ENCODE measurements at places on chromosomes 7 and 10.

GRCh38 chr7:98553666-98554065 is 63.4 kb upstream of the NPTX2 start:
- DNase-seq = no peak

DNA sequence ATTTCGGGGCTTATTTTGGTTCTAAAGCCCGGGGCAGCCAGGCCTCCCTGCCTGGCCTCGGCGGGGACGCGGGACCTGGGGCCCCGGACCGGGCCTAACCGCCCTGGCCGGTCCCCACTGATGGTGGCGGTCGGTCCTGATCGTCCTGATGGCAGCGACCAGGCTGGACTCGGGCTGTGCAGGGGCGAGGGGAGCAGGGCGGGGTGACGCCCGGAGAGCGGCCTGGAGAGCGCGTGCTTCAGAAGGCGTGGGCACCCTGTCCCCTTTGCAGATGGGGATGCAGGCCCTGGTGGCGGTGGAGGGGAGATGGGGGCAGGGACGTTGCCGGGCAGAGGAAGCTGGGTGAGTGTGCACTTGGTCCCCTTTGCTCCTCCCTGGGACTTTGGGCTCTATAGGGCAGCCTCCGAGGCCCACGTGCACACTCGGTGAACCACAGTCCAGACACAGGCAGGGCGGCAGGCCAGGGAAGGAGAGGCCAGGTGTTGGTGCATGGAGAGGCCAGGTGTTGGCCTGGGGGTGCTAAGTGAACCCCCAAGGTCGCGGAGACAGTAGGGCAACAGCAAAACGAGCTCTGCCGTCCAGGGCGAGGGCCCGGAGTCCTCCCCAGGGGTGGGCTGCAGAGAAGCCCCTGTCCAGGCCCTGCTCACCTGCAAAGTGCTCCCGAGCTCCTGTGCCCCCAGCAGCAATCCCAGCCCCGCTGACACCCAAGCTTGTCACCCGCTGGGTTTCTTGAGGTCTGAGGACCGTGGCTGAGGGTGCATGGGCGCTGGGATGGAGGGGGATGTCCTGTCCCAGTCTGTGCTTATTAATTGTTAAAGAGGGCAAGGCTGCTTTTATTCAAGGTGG is 42.4 kb upstream of the FAM20C start:
- no peak for DNase-seq

DNA sequence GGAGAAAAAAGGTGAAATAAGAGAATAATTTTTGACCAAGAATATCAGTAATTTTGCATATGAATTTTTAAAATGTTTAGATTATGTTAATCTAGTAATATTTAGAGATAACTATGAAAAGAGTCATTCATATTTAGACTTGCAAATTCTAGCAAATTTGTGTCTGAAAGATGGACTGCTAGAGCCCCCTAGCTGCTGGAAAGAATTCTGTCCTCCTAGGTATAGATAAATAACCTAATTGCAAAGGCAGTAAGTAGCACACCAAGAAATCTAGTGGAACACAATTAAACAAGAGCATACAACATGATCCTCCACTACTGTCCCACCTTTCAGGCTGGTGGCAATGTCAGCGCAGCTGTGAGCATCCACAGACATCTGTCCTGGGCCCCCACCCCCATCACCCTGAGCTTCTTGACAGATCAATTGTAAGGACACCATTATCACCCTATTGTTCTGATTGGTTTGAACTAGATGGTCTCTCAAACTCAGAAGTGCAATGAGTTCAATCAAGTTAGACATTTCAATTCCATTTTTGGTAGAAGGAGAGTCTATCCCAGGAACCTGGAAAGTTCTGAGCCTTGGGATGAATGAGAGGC is 15.0 kb upstream of the GFRA1 start:
- DNase-seq = peak; percentile 71

DNA sequence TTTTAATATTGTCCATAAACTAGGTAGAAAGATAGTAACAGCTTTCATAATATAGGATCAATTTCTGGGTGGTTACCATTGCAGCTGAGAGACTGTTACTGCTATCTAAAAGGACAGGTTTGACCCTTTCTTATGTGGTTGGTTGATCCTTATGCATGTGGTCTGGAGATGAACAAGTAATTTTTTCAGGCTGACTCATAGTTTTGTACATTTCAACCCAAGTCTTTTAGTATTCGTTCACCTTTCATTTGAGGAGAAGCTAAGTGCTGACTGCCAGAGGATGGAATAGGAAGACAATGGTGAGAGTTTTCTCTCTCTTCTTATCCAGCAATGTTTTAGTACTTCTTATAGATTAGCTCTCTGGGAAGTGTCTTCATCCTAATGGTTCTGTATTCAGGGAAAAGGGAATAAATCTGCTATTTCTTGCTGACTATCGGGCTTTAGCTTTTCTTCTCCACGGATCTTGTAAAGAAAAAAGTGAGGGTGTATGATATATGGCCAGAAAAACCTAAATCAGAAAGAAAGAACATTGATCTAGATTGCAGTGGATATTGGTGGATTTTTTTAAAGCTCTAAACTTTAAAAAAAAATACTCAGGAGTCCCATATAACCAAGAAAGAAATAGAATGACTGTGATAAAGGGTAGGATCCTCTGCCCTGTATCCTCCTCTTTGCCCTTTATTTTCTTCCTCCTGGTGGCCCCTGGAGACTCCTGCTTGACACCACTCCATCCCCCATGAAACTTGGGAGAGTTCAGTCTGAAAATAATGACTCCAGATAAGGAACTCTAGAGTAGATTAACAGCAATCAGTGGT is 88.0 kb downstream of the CPED1 start:
- DNase-seq = peak; percentile 91

- DNase-seq = no peak
These were observed 139.1 kb upstream of the CTBP2 start for GRCh38 chr10:125299461-125299860.

- DNase-seq = peak; percentile 38
These were observed 303.4 kb downstream of the PCLO start for GRCh38 chr7:82859106-82859850.

DNA sequence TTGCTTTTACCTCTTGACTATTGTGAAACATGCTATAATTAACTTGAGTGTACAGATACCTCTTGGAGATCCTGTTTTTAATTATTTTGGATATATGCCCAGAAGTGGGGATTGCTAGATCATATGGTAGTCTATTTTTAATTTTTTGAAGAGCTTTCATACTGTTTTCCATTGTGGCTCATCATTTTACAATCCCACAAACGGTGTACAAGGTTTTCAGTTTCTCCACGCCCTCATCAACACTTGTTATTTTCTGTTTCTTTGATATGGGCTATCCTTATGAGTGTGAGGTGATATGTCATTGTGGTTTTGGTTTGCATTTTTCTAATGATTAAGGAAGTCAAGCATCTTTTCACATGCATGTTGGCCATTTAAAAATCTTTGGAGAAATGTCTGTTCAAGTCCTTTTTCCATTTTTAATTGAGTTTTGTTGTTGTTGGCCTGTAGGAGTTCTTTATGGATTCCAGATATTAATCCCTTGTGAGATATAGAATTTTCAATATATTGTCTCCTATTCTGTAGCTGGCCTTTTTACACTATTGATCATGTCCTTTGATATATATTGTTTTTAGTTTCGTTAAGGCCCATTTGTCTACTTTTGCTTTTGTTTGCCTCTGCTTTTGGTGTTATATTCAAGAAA is 7.5 kb downstream of the AGK start:
- DNase-seq = peak; percentile 80

GRCh38 chr10:117160567-117160966 is 22.5 kb upstream of the VAX1 start:
- no peak for DNase-seq

DNA sequence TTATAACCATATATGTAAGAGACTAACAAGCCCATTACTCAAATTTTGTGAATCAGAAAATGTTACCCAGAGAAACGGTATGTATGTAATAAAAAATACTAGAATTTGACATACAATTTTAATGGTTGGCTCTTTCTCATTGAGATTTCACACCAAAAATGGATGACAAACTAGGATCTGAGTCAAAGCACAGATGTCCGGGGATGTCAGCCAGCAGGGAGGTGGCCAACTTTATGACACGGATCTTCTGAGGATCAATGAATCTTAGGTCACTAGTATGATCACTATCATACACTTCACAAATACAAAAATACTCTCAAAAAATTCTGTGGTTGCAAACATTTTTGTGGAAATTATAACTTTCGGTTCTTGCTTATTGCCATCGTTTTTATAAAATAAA is 173.5 kb upstream of the NFE2L3 start:
- DNase-seq = no peak

GRCh38 chr7:139708541-139708940 is 69.3 kb downstream of the HIPK2 start:
- no peak for DNase-seq

DNA sequence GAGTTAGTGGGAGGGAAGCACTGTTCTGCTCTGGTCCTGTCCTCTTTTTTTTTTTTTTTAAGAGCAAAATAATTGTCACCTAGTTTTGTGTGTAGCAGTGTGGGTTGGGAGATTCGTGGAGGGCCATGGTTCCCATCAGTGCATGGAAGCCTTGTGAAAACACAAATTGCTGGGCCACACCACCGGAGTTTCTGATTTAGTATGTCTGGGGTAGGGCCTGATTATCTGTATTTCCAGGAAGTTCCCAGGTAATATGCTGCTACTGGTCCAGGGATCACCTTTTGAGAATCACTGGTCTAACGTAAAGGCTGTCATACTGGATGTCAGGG is 191.3 kb downstream of the GATA3 start:
- DNase-seq = no peak

- no peak for DNase-seq
These were observed 31.5 kb downstream of the C7orf25 start for GRCh38 chr7:42880392-42880791.

DNA sequence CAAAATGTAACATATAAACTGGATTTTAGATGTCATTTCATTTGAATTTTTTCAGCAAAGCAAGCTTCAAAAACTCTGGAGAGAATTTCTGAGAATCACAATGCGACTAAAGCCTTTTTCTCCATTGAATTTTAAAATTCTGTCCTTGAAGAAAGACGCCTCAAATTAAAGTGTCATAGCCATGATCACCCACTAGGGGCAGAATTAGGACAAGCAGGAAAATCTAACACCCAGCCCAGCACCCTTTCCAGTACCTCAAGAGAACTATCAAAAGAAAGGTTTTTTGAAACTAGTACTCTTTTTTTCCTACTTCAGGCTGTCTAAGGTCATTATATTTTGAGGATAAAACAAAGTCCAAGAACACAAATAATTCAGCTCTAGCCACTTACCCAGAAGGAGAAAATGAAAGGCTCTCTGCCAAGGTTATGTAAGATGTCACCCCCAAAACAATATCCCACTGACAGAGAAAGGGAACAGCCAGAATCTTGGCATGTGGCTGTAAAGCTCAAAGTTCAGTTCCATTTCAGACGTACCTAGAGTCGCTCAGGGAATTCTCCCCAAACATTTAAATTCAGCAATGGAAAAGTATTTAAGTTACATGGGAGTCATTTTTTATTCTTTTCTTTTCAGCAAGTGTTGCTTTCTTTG is 299.4 kb downstream of the SNX13 start:
- DNase-seq = no peak

- DNase-seq = peak; percentile 3
These were observed 6.7 kb downstream of the SKAP2 start for GRCh38 chr7:26857506-26858240.

DNA sequence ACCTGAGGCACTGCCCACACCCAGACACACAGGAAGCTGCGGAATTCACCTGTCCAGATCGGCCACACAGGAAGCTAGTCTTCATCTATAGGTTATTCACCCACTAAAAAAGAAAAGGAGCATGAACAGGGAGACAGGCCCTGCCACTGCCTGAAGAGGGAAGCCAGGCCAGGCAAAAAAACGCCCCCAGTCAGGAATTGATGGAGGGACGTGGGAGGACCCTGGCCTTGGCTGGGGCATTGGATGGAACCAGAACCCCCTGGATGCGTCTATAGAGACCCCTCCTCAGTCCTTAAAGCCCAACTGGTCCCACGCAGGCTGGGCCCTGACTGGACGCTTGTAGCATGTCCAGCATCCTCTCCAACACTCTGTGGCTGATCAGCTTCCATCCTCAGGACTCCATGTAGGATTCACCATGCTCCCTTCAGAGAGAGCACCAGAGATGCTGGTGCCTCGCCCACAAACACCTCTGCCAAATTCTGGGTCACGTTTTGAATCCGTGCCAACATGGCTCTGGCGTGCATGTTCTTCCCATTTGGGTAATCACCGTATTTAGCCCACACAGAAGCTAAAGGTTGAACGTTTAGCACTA is 259.3 kb upstream of the TCERG1L start:
- DNase-seq = no peak

DNA sequence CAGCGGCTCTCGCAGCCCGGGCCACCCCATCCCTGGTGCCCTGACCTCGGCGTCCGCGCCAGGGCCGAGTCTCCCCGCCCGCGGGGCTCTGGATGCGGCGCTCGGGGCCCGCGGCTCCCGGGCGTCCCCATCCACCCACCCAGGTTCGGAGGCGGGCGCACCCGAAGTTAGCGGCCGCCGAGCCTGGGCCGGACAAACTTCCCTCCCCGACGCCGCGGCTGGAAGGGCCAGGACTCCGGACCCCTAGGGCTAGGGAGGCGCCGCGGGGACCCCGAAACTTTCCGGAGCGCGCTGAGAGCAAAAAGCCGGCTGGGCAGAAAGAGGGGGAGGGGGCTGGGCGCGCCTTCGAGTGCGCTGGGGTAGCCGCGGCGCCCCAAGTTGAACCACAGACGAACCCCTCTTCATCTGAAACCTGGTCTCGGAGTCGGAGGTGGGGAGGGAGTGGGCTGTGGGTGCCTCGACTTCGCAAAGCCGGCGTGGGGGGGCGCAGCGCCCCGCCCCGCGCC is 3.7 kb upstream of the ELFN1 start:
- DNase-seq = no peak

DNA sequence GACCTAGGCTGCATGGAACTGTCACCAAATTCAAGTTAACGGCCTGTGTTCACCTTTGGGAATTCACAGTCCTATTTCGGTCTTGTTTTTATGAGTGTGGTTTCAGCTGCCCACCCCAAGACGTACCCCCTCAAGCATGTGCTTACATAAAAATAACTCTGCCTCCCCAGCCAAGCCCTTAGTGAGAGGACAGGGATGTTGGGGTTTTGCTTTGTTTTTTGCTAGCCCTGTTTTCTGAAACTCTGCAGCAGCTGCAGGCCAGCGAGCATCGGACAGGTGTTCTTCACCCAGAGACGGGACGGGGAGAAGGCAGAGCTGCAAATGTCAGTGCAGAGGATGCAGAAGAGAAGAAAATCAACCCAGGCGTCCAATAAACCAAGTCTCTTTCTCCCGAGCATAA is 13.5 kb downstream of the CHST15 start:
- DNase-seq = no peak

DNA sequence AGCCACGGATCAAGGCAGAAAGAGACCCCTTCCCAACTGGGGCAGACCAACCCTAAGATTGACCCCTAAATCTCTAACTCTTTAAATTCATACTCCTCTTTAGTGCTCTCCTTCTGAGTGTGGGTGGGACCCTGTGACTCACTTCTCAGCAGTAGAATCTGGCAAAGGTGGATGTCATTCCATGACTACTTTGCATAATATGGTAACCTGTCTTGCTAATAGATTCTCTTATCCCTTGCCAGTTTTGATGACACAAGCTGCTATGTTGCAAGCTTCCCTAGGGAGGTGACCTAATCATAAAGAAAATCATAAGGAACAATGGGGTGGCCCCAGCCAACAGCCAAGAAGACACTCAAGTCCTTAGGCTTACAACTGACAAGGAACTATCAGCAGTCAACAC is 155.4 kb upstream of the VWC2 start:
- no peak for DNase-seq
